ENCODE measurements at places on chromosomes 2 and 18.

DNA sequence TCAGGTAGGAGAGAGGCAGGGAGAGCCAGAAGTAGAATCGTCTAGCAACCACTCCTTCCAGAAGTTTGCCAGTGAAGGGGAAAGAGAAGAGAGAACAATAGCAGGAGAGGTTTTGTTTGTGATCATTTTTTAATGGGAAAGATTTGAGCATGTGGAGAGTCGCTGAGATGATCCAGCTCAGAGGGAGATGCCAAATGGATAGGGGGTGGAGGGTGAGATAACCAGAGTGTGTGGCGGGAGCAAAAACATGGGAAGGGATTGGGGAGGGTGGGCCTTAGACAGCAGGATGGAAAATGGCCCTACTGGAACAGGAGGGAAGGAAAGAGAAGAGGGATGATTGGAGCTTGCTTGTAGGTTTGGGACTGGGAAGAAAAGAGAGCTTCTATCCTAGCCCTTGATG, 269.8 kb downstream of the GLI2 start:
- no peak for DNase-seq

- no peak for DNase-seq
Measured at GRCh38 chr2:71597756-71598155, 144.4 kb downstream of the DYSF start.

GRCh38 chr2:109402980-109403840, 210.6 kb downstream of the SEPTIN10 start:
- no peak for DNase-seq

DNA sequence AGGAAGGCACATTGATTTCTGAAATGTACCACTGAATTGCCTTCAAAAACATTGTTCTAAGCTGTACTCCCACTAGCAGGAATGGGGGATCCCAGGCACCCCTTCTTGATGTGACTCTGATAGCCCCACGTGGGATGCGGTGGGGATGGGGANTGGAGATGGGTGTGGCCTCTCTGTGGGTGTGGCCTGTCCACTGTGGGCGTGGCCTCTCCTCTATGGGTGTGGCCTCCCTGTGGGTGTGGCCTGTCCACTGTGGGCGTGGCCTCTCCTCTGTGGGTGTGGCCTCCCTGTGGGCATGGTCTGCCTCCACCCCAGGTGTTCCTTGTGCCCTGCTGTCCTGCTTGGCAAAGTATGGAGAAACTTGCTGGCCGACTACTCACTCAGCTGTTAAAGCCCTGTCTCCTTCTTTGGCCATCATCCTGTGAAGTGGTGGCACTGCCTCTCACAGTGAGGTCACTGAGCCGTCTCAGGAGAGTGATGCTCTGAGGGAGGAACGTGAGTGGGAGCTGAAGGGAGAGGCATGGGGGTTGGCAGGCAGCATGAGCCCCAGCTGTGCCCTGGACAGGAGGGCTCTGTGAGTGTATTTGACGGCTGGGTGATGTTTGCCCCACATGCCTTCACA, 6.7 kb upstream of the PARD6G start:
- DNase-seq: no peak

DNA sequence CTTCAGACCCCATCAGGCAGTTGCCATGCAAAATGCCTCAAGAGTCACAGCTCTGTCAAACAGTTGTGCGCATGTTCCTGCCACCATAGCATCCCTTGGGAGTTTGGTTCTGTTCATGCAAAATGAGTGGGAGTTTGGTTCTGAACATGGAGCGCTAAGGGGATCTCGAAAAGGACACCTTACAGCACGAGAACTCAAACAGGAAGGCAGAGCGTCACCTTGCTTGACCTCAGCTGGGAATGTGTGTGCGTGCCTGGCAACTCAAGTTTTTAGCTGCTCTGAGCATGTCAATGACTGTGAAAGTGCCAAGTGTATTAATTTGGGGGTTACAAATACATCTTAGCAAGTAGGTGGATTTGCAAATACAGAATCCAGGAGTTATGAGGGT, 16.6 kb downstream of the MALL start:
- no peak for DNase-seq

GRCh38 chr2:69013840-69014821, 1.2 kb downstream of the ANTXR1 start:
- no peak for DNase-seq

DNA sequence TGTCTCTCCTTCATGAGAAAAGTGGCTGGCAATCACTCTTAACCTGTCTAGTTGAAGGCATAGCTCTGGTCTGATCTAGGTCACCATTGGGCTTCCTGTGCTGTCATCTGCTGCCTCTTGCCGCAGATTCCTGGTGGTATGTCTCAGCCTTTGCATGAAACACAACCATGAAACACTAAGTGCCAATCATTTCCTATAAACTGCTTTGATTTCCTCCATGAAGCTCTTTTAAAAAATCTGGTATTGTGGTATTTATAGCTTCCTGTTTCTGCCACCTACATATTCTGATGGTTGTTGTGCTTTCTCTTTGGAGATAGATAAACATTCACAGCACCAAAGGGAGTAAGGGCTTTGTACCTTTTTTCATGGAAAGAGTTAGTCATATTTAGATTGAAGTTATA, 120.0 kb upstream of the EPC2 start:
- DNase-seq: no peak
